ENCODE measurements at places on chromosomes 4 and X. TPM values are rescaled to one million over a fixed set of nuclear protein-coding genes. Genes with fewer than 3 reads are reported as not detected.

GRCh38 chrX:103776546-103776945, at the start of gene PLP1:
Gene PLP1, plus strand, starts transcription at chrX:103776840. Its CDS starts 156 bp downstream, at chrX:103776996.
- DNase-seq = no peak

DNA sequence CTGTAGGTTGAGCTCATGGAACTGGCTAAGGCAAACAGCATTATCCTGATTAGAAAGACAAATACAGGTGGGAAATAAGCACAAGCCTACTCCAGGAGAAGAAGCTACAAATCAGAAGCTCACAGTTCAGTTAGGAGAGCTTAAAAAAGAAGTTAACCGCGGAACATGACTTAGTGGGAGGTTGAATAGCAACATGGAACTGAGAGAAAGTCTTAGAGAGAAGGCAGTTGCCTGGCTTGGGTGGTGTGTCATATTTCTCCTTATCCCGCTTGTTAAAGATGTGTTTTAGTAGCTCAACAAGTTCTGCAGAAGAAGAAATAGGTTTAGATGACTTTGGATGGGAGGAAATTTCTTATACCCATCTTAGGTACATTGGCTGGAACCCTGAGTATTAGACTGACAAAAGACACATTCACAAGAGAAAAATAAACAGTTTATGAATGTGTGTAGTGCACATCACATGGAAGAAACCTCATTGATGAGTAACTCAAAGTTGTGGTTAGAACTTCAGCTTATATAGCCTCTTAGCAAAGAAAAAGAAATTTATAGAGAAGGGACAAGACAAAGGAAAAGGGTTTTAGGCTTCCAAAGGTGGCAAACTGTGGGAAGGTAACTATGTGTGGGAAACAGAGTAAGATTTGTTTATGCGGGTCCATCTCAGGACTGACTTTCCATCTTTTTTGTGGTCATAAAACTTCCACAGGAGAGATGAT, 37.4 kb upstream of the RXFP1 start:
- no peak for DNase-seq

Gene RASGEF1B
- total RNA-seq = 2.5 TPM

Gene F8
- total RNA-seq = 5.1 TPM

Gene MAGEA12
- total RNA-seq = not detected

Gene MAGEA4
- not detected for total RNA-seq

Data from chondrocyte (in vitro differentiated cells).